ENCODE measurements at places on chromosomes 5 and 9.

GRCh38 chr9:16052146-16052545, 499.3 kb downstream of the CCDC171 start:
- no peak for DNase-seq

DNA sequence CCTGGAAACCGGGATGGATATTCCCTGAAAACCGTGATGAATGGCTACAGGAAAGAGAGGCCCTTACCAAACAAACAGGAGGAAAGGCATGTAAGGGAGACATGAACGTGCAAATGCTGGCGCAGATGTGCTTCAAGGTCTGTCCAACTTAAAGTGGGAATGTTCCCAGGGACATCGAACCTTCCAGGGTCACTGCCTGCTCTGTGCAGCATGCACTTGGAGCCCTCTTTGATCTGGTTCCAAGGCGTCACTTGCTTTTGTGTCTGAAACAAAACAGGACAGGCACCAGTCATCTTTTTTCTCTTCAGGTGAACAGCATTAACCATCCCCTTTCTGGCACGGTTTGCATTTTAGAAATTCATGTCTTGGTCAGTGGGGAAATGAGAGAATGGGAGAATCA, 479.4 kb downstream of the RASEF start:
- no peak for DNase-seq

GRCh38 chr9:107793541-107793940, 304.0 kb upstream of the KLF4 start:
- no peak for DNase-seq

DNA sequence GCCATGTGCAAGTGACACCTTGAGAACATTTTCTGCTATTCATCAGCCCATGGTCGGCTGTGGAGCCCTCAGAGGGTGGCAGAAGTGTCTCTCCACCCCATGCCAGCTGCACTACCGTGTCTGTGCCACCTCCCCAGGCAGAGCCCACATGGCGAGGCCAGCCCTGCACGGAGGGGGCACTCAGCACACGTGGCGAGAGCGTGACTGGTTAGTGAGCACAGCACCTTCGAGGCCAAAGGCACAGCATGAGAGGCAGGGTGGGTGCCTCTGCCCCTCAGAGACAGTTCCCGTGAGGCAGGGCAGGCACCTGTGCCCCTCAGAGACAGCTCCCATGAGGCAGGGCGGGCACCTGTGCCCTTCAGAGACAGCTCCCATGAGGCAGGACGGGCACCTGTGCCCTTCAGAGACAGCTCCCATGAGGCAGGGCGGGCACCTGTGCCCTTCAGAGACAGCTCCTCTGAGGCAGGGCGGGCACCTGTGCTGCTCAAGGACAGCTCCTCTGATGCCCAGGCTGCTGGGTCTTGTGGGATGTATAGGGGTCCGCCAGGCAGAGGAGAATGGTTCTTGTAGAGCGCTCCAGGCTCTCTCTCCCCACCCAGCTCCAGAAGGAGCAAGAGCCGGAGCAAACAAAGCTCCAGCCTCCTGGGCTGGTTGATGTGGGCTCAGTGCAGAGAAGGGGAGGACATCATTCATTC, 179.8 kb upstream of the PPP1R26 start:
- no peak for DNase-seq

DNA sequence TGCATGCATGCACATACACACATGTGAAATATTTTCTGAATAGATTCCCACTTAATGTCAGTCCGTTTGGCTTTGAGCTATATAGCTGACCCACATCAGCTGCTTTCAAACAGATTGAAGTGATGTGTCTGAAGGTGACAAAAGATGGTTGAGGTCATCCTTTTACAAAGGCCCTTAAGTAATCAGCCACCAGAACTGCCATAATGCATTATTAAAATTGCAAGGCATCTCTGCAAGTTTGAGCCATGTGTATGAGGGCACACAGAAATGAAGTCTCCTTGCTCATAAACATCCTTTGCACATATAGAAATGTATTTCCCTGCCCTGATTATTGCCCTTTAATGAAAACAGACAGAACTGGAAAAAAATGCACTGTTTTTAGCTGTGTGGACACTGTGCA, 1043.0 kb upstream of the C9orf72 start:
- DNase-seq = no peak

- no peak for DNase-seq
Observed at GRCh38 chr9:135563039-135563476, 1.5 kb downstream of the PAEP start.

GRCh38 chr5:33631786-33632185, 191.0 kb downstream of the TARS1 start:
- DNase-seq = peak; percentile 65

DNA sequence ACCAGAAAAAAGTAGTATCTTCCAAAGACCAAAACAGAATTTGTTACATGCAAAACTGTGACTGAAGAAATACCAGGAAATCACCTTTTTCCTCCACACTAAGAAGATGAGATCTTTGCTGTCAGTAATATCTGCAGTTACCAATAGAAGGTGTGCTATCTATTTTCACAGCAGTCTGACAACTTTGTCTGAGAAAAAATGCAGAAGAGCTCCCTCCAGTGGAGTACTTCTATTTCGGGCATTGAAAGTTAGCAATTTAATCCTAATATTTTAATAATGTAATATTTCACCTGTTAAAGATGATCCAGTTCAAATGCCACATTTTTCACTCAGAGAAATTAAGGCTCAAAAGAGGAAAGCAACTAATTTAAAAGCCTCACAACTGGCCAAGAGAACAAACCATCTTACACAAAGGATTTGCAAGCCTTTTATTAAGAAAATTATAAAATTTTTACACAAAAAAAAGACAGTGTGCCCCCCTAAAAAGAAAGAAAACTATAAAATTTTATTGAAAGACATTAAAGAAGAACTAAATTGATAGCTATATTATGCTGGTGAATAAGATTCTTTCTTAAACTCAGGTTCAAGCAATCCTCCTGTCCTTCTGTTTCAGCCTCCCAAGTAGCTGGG, 50.6 kb downstream of the DEPDC1B start:
- no peak for DNase-seq

- DNase-seq = no peak
Observed at GRCh38 chr9:9938432-9938831, 674.4 kb downstream of the PTPRD start.

- DNase-seq = no peak
Observed at GRCh38 chr5:4212981-4213819, 617.6 kb downstream of the IRX1 start.

DNA sequence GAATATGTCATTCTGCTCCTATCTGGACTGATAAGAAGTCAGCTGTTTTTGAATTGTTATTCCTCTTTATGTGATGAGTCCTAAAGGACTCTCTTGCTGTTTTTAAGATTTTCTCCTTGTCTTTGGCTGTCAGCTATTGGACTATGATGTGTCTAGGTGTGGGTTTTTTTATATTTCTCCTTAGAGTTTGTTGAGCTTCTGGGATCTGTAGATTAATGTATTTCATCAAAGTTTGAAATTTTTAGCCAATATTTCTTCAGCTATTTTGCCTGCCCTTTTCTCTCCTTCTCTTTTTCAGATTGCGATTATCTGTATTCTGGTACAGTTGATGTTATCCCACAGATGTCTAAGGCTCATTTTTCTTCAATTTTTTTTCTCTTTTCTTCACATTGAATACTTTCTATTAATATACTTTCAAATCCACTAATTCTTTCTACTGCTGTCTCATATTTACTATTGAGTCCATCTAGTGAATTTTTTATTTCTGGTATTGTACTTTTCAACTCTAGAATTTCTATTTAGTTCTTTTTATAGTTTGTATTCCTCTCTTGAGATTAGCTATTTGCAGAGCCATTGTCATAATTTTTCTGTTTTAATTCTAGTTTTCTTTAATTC, 31.1 kb downstream of the RPS23 start:
- no peak for DNase-seq

- no peak for DNase-seq
Observed at GRCh38 chr9:109728686-109729300, 51.2 kb upstream of the PALM2AKAP2 start.

- DNase-seq = no peak
Observed at GRCh38 chr5:132768485-132768868, 8.6 kb downstream of the SEPTIN8 start.

GRCh38 chr9:128085943-128086342, 17.9 kb downstream of the SLC25A25 start:
- DNase-seq = no peak

DNA sequence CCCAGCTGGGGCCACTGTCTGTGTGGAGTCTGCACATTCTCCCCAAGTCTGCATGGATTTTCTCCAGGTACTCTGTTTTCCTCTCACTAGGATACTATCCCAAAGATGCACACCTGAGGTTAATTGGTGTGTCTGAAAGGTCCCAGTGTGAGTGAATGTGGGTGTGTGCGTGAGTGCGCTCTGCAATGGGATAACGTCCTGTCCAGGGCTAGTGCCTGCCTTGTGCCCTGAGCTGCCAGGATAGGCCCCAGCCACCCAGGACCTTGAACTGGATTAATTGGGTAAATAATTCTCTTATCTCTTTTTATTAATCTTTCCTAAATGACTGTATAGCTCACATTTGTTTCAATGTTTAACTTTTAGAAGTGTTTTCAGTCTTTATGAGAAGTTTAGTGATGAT, 11.5 kb upstream of the PANK3 start:
- DNase-seq = no peak

GRCh38 chr5:37850226-37850865, 10.5 kb upstream of the GDNF start:
- no peak for DNase-seq

DNA sequence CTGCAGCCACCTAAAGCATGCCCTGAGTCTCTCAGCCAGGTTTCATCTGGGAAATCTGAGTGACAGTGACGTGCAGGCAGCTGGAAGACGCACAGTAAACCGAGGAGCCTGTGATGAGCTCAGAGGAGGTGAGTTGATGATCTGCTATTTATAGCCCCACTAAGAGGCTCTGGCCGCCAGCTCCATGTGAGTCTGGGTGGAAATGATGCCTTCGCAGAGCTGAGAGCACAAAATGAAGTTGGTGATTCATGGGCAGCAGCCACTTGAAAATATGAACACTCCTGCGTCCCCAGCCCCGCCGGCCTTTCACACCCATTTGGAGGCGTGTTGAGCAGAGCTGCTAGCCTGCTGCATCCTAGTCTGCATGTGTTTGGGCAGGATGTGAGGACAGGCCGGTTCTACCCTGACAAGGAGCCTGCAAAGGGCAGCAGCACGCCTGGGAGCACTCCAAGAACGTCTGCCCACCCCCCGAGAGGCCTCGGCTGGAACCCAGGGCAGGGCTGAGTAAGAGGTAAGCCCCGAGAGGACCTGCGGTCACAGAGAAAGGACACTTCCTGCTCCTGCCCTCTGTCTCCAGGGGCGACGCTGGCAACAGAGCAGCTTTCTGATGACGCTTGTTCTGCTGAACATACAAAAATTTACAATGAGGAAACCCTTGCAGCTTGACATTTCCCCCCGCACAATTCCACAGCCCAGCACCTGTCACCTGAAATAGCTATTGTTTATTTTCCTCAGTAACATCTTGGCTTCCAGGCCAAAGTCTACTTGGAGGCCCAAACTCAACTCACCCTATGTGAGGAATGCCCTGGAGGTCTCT, 25.1 kb upstream of the CDKN2AIPNL start:
- DNase-seq = peak; percentile 97

DNA sequence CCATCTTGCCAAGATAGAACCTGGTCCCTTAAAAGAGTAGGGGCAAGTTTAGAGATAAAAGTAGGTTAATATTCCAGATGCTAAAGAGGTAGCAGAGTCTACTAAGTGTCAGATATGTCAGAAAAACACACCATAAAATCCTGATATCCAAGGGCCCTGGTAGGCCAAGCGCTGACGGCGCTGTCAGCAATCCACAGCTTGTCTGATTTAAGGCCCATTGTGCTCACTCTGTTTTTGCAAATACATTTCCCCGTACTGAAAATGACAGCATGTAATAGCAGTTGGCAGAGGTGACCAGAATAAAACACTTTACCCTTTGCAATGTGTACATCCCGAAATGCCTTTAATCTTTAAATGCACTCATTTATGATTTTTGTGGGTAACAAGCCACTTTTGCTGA, 9.9 kb upstream of the NUDT12 start:
- no peak for DNase-seq

- DNase-seq = peak; percentile 23
Observed at GRCh38 chr5:181164076-181164952, 16.9 kb downstream of the OR2V2 start.

- peak; percentile 29 for DNase-seq
Observed at GRCh38 chr5:140345919-140346347, 470 bp downstream of the HBEGF start.
